ENCODE measurements at places on chromosomes 5 and 9.

DNA sequence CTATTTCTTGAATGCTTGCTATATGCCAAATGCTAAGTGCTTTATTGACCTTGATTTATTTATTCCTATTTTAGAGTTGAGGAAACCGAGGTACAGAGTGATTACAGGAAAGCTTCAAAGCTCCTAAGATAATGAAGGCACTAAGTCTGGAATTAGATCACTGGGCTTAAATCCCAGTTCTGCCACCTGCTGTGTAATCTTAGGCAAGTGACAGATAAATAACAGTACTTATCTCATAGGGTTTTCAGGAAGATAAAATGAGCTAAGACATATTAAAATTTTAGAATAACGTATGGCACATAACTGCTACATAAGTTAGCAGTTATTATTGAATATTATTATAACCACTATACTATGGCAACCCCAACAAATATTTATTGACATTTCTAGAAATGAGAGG, 843.8 kb downstream of the DTWD2 start:
- no peak for DNase-seq

GRCh38 chr5:108054349-108054748, 327.5 kb downstream of the FBXL17 start:
- no peak for DNase-seq

- DNase-seq, result no peak
These were observed 79.4 kb downstream of the FAM114A2 start for GRCh38 chr5:153959134-153959957.

DNA sequence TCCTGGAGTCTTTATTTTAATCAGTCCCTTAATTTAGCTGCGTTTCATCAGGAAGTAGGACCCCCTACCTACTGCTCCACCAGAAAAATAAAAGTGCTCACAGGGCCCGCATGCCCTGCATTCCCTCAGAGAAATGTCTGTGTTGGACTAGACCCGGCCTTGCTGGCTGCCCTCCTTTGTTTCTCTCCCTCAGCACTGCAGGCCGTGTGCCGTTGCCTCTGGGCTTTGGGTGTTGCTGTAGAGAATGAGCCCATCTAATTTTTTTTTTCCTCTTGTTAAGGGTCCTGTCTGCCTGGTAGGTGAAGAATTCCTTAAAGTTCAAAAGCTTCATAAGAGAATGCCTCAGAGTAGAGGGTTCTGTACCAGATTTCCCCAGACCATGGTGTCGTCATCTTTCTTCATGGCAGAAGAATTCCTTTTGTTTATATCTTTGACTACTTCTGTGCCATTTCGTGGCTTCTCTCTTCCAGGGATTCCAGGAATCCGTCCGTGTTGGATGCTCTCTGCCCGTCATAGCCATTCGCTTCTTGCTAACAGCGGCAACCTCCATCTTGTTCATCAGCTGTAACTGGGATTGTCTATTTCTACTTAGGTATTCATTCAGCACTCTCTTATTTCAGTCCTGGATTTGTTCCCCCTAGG, 49.8 kb upstream of the ANGPTL2 start:
- no peak for DNase-seq

- no peak for DNase-seq
These were observed 559.0 kb upstream of the DAP start for GRCh38 chr5:11319836-11320580.

DNA sequence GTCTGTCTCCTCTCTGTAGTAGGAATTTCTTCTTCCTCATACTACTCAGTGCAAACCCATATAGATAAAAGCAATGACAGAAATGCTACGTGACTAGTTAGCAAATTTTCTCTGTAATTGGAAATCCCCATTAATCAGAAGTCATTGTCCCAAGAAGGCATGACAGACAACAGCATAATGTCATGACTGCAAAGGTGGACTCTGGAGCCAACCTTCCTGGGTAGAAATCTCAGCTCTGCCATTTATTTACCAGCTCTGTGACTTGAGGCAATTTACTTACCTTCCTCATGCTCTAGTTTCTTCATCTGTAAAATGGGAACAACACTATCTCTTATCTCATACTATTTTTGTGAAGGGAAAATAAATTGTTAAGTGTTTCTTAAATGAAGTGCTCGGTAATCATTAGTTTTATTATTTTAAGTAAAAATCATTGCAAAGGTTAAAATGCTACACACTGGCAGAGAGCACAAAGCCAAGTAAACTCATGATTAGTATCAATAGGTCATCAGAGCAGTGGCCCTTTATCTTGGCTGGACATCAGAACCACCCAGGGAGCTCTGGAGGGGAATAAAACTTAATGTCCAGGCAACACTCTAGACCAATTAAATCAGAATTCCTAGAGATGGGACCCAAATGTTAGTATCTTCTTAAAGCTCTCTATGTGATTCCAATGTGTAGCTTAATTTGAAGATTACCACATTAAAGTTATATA, 43.8 kb upstream of the FST start:
- DNase-seq, result no peak

- no peak for DNase-seq
These were observed 215.7 kb downstream of the ICE1 start for GRCh38 chr5:5638211-5638610.

DNA sequence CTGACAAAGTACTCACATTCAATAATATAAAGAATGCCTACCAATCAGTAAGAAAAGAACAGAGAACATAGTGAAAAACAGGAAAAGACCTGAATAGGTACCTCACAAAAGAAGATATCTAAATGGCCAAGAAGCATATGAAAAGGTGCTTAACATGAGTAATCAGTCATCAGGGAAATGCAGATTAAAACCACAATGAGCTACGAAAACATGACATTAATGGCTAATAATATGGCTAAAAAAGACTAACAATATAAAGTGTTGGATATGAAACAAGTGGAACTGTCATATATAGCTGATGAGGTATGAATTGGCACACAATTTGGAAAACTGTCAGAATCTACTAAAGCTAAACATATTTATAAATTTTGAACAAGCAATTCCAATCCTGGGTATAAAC, 18.9 kb downstream of the DENND1A start:
- no peak for DNase-seq

DNA sequence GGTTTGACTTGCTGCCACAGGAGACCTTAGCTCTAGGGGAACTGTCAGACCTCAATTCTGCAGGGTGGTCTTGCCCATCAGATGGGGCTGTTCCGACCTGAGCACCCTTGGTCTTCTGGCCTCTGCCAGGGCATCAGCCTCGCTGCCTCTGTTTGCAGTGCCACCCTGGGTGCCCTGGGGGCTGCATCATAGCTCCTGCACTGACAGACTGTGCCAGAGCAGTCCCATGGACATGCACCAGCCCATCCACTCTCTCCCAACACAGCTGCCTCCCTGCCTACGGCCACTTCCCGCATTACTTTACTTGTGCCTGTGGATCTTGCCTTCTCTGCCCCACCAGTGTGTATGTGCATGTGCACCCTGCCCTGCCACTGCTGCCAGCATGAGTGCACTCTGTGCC, 884.7 kb upstream of the ARRDC3 start:
- no peak for DNase-seq

GRCh38 chr5:53503562-53504218, 23.3 kb downstream of the FST start:
- DNase-seq, result no peak

GRCh38 chr5:147989239-147989638, 74.5 kb upstream of the SPINK5 start:
- no peak for DNase-seq
